ENCODE measurements at places on chromosomes 12 and 14.

- no peak for DNase-seq
Observed at GRCh38 chr14:50225974-50226297, 5.4 kb downstream of the SOS2 start.

DNA sequence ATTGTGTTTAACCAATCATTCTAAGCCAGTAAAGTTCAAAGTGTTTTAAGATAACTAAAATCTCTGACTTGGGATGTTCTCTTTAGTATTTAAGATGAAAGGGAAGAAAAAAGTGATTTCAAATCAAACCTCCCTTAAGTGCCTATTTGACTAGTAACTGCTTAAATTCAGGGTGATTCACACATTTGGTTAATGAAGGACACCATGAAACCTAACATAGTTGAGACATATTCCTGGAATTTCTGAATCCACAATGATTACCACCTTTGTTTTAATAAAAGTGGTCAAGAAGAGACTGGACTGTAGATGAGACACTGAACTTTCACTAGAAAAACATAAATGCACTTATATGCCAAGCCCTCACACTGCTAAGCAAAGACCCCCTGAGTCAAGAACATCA, 138.7 kb downstream of the MED13L start:
- DNase-seq, result no peak

DNA sequence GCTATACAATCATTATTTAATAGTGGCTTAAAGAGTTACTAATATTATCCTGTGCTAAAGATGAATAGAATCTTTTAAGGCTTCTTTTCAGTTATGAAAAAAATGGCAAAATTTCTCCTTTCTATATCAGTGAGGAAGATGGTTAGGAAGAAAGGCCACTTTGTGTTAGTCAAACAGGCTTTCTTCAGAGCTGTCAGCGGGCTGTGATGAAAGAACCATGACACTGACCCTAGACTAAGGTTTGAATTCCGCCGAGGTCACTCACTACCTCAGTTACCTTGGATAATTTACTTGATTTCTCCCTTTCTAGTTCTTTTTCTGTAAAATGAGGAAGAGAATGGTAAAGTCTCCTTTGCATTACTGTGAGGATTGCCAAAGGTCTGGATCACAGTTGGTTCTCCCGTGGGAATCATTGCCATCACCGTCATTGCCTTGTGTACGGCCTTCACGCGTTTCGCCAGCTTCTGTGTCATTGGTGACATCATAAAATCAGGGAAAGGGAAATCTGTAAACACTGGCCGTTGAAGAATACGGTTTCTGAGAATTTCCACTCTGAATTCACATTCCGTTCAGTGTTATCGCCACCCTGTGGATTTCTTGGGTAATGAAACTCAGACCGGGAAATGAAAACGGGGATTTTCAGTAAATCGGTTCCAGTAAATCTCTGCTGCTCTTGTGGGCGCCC, 26.7 kb upstream of the YBX3 start:
- DNase-seq, result peak; percentile 88

- DNase-seq, result peak; percentile 63
Observed at GRCh38 chr12:58408516-58408915, 467.1 kb downstream of the ATP23 start.

DNA sequence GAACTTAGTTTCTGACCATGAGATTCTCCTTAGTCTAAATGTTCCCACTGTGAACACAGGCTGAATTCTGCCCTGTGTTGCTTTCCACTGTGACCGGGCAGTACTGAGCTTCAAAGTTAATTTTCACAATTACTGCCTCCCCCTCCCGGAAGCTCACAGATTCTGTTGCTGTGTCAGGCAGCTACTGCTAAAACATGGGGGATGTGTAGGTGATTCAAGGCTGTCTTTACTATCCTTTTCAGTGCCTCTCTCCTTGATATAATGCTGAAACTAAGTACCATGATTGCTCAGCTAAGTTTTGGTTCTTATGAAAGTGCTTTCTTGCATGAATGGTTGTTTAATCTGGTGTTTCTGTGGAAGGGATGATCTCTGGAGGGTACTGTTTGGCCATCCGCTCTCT, 428.3 kb upstream of the NOVA1 start:
- no peak for DNase-seq

DNA sequence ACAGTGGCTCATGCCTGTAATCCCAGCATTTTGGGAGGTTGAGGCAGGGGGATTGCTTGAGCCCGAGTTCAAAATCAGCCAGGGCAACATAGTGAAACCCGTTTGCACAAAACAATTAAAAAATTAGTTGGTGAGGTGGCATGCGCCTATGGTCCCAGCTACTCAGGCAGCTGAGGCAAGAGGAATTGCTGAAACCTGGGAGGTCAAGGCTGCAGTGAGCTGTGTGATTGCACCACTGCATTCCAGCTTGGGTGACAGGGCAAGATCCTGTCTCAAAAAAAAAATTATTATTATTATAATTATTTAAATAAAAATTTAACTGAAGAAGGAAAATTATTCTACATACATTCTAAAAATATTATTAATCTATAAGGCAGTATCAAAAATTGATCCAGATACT, 164.1 kb downstream of the ITPR2 start:
- no peak for DNase-seq

DNA sequence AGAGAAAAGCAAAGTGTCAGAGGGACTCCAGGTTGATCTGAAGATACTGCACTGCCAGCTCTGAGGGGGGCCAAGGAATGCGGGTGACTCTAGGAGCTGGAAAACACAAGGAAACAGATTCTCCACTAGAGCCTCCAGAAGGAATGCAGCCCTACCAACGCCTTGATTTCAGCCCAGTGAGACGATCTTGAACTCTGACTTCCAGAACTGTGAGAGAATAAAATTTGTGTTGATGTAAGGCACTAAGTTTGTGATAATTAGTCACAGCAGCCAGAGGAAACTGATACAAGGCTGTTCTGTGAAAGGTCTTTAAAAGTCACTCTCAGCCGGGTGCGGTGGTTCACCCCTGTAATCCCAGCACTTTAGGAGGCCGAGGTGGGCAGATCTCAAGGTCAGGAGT, 34.2 kb downstream of the CKAP4 start:
- DNase-seq, result peak; percentile 34

DNA sequence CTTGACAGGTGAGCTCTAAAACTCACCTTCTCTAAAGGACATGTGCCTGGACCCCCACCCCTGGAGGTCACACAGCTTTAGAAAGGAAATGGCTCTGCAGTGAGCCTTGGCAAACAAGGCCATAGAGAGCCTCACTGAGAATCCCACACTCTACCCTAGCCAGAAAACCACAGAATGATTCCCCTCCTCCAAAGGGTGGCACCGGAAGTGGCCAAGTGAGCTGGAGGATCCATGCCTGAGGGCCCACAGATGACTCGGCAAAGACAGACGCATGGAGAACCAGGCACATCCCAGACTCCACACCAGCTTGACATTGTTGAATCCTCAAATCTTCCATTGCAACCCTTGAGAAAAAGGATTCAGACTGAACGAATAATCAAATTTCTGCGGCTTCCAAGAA, 54.2 kb upstream of the PTHLH start:
- DNase-seq, result peak; percentile 37

GRCh38 chr12:44436756-44437155, 439.4 kb downstream of the NELL2 start:
- DNase-seq, result no peak

GRCh38 chr12:22978962-22979361, 354.0 kb downstream of the ETNK1 start:
- DNase-seq, result peak; percentile 98

GRCh38 chr12:26239122-26239851, 43.9 kb downstream of the SSPN start:
- peak; percentile 99 for DNase-seq

GRCh38 chr14:53957739-53958138, 1.1 kb upstream of the BMP4 start:
- DNase-seq, result no peak

DNA sequence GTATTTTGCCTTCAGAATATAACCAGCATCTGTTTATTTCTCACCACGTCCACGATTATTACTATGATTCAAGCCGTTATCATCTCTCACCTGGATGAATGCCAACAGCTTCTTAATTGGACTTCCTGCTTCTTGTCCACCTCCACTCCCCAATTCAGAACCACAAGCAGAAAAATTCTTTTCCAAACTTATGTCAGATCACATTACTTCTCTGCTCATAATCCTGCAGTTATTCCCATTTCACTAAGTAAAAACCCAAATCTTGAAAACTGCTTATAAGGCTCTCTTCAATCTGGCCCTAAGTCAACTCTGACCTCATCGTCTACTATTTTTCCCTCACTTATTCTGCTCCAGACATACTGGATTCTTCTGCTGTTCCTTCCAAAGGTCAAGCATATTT, 2.0 kb downstream of the CRY1 start:
- peak; percentile 75 for DNase-seq

- peak; percentile 8 for DNase-seq
Observed at GRCh38 chr12:48629541-48629940, 52.5 kb downstream of the KANSL2 start.

DNA sequence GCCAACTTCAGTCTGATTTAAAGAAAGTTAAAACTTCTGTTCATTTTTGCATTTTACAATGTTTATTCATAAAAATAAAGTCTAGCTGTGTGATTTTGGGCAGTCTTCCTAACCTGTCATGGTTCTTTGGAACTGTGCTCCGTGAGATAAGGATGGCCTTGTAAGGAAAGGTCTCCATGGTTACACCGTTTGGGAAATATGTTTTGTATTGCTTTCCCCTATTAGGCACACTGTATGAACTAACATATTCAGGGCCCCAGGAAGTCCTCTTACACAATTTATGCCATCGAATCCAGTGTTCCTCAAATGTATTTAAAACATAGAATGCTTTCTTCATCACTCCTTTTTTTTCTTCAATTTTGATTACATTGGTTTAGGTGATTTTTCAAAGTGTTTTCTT, 54.5 kb downstream of the APAF1 start:
- peak; percentile 20 for DNase-seq

GRCh38 chr12:81542065-81543010, 216.8 kb downstream of the PPFIA2 start:
- DNase-seq, result no peak

GRCh38 chr14:101054671-101055070, 151.1 kb upstream of the RTL1 start:
- no peak for DNase-seq

- DNase-seq, result no peak
Observed at GRCh38 chr12:38113991-38114390, 202.6 kb upstream of the ALG10B start.

GRCh38 chr12:12908252-12908651, 16.9 kb downstream of the GPRC5A start:
- DNase-seq, result no peak

All from AG10803 (cell line).